A172 (cell line): ENCODE measurements at places on chromosomes 3 and 15.
A peak's percentile ranks its signal among the peaks of the same experiment; 100 is the strongest.

DNA sequence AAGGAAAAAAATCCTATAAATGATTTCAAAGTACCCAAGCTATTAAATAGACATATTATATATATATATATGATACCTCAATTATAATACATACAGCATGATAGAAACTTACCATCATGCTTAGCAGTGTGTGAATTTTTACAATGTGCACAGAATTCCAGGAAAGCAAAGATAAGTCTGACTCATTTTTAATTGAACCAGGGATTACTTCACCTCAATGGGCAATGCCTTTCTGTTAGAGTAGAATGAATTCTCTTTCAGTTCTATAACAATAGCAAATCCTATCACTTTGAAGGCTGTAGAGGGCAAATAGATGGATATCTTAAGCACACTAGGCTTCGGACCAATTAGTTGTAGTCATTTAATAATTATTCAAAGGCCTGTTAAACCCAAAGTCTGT, 54.8 kb upstream of the P3H2 start:
- DNase-seq = no peak

- DNase-seq = no peak
Measured at GRCh38 chr3:155372281-155372680, 78.8 kb upstream of the STRIT1 start.

DNA sequence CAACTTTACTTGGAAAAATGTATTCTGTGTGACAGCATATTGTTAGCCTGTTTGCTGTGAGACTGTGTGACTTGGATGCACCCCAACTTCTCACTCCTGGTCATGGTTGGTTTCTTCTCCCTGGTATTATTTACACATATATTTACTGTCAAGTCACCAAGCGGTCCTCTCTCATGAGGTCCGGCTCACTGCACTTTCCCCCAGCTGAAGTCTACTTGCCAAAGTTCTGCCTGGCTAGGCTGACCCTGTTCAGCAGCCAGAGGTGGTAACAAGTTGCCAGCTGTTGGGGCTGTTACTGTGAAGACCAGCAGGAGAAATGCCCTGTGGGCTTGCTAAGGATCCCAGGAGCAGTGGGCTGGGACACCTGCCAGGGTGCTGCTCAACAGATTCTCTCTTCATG, 337.5 kb downstream of the MFSD1 start:
- no peak for DNase-seq

GRCh38 chr3:106167728-106168127, 298.9 kb upstream of the CBLB start:
- DNase-seq = no peak

- DNase-seq = no peak
Measured at GRCh38 chr3:128493570-128494366, 767 bp upstream of the GATA2 start.

- no peak for DNase-seq
Measured at GRCh38 chr3:170759511-170760173, 110.4 kb downstream of the RPL22L1 start.

DNA sequence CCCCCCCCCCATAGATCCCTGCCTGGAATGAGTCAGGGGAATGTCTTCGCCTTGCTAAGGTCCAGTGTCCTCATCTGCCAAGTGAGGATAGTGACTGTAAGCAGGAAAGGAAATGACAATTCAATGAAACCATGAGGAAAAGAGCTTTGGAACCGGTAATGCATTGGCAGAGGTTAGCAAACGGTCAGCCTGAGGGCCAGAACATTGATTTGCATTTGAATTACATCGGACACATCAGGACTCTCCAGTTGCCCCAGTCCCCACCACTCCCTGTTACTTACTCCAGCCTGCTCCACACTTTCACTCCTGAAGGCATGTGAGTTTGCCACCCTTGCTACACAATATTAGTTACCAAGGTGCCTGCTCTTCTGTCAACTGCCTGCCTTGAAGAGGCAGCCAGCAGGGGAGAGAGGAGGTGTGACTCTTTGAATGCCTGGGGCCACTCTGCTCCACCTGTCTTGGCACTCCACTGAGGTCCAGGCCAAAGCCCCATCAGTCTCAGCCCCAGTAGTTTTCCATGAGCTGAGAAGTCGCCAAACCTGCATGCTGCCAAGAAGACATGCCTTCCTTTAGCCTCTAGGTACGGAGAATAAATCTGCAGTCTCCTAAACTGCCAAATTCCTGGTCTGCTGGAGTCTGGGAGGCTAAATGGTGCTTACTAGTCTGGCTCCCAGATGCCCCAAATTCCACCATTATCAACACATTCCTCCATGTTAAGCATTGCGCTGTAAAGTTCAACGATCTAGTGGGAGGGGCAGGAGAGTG, 191.7 kb upstream of the TLE3 start:
- DNase-seq = no peak

DNA sequence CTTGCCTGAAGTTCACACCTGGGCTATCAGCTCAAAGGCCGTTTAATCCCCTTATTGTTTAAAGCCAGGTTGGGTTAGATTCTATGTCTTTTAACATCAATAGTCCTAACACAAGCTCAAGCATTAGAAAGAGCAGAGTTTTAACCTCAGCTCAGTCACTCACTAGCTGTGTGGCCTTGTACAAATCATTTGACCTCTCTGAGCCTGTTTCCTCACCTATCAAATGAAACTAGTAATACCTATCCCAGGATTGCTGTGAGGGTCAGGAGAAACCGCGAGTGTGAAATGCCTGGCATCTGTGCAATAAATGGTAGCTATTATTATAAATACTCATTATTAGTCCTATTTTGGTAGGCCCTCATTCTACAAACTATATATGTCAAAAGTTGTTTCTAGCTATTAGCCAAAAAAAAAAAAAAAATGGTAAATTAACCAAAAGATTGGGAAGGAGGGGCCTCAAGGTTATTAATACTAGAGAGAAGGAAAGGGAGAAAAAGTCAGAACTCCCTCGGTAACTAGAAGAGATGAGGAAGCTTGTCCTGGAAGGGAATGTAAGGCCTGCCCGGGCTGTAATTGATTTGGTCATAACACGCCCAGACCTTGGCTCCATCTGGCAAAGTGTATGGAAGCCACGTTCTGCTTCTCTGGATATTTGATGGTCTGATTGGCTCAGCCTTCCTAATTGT, 510.5 kb upstream of the PROK2 start:
- no peak for DNase-seq

DNA sequence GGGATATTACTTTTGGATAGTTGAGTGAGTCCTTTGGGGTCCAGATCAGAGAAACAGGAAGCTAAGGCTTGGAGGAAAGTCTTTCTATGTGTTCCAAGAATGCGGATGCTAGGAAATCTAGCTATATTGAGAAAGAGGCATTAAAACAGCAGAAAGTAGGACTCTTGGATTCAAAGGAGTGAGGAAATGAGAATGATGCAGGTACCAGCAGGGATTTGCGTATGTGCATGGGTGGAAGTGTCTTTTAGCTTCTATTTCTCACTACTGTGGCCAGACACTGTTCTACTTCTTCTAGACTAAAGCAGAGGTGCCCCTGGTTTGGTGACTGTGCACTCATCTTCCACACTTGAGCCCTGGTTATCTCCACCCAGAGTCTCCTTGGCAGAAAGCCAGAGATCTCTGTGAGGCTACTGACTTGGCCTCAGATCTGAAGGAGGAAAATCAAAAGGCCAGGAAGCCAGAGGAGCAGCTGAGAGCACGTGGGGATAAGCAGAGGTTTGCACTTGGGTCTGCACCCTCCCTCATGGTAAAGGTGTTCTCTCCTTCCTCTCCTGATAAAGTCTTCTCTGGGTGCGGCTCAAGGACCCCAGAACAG, 44.3 kb downstream of the ATP2B2 start:
- no peak for DNase-seq

GRCh38 chr3:143677430-143677829, 170.8 kb downstream of the SLC9A9 start:
- DNase-seq = no peak

GRCh38 chr15:98905963-98906711, 101.5 kb downstream of the PGPEP1L start:
- DNase-seq = no peak

- peak; percentile 41 for DNase-seq
Measured at GRCh38 chr3:1117843-1118473, 25.1 kb downstream of the CNTN6 start.

- DNase-seq = peak; percentile 45
Measured at GRCh38 chr3:3683261-3683660, 116.0 kb upstream of the LRRN1 start.

DNA sequence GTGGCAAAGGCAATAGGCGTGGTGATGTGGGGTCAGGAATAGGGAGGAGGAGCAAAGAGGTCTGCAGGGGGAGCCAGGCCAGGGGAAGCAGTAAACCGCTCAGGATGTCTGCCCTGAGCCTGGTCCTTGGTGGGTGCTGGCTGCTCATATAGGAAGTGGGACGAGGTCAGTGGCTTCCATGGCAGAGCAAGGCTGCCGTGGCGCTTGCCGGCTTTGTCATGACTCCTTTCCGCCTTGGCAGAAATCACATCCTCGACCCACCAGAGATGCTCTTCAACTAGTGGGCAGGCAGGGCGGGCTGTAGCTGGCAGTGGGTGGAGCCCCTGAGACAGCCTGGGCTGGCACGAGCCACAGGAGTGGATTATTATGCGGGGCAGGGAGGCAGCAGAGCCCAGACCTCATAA, 13.1 kb upstream of the SKOR1 start:
- no peak for DNase-seq

GRCh38 chr3:5252131-5252530, 64.6 kb downstream of the EDEM1 start:
- no peak for DNase-seq

- no peak for DNase-seq
Measured at GRCh38 chr3:133888726-133889340, 6.8 kb downstream of the RAB6B start.

- DNase-seq = no peak
Measured at GRCh38 chr3:137219801-137220445, 262.1 kb downstream of the IL20RB start.

GRCh38 chr3:167396075-167396474, 16.0 kb upstream of the ZBBX start:
- DNase-seq = no peak

GRCh38 chr3:140794507-140794906, 116.6 kb downstream of the TRIM42 start:
- DNase-seq = no peak

- no peak for DNase-seq
Measured at GRCh38 chr15:97976766-97977503, 16.4 kb downstream of the ARRDC4 start.

GRCh38 chr15:62989366-62990055, 53.0 kb upstream of the TPM1 start:
- DNase-seq = peak; percentile 43

DNA sequence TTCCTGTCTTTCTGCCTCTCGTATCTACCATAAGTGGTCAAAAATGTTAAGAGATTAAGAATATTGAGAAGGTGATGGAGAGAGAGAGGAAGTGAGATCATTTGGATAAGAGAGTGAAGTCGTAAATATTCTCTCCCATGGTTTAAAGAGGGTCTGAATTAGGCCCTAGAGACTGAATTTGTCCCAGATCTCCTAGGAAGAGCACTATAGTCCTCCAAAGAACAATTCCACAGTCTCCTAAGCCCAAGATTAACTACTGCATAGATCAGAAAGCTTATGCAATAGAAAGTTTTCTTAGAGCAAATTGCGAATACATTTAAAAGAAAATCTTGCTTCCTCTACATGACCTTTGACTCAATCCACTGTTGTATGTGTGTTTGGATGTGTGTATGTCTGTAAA, 598.8 kb downstream of the TUSC7 start:
- no peak for DNase-seq

GRCh38 chr3:15255215-15255614, 49.2 kb downstream of the CAPN7 start:
- no peak for DNase-seq

DNA sequence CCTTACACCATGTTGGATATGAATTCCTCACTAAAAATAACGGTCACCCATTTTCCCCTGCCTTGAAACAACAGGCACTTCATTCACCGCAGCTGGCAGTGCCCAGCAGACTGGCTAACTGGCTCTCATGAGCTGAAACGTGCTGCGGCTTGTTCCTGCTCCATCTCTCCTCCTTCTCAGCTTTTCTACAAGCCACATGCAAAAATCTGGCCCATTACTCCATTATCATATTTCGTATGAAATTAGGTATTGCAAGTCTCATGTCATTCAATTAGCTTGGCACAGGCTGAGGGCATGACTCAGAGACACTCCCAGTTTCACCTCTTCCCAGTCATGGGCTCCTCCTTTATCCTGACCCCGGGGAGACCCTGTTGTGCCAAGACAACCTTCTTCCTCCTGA, 60.0 kb downstream of the MAGEF1 start:
- DNase-seq = peak; percentile 19

DNA sequence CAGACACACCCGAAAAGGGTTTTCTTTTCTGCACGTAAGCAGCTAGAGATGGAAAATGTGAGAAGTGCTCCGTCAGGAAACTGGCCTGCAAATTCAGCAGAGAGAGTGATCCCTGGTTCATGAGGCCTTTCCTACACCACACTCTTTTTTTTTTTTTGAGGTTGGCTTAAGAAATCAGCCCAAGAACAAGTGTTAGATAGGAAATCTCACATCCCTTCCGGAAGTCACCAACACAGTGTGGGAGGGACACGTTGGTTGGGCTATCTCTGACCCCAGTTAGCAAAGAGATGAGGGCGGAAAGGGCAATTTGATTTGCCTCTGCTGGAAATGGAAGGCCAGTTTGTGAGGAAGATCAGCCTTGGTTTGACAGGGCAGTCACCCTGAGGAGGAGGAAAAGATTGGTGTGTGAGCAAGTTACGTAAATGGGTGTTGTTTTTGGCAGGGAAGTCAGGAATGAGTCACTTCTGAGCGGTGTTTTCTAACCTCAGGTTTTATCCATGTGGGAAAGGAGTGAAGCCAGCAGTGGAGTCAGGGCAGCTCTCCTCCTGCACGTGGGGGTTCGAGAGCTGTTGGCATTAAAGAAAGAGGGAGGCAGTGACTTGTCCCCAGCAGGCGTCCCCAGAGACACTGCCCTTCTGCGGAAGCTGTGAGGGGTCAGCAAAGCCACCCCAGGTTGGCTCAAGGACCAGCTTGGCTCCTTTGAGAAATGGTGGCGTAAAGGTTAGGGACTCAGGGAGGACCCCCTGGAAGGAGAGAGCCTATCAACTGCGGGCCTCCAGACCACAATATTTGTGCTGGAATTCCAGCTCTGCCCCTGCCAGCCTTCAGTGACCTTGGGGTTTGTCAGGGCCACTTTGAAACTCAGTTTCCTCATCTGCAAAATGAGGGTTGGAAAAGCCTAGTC, 237.6 kb upstream of the BHLHE40 start:
- DNase-seq = peak; percentile 99

GRCh38 chr3:14425581-14426304, 23.3 kb downstream of the SLC6A6 start:
- no peak for DNase-seq

DNA sequence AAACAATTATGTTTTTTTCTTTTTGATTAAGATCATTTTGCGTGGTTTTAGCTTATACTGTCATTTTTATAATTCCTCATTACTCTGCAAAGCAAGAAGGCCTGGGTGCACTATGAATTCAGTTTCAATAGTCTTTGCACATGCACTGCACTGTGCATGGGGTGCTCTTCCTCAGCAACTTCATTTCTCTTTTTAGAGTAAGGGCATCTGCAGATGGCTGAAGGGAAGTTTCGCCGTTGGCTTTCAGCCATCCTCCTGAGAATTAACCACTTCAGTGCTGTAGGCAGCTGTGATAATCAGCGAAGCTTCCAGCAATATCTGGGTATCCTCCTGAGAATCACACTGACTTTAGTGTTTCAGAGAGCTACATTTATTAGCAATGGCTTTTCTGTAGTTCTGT, 284.8 kb downstream of the GBE1 start:
- no peak for DNase-seq
